ENCODE measurements at places on chromosomes 16 and 17.

DNA sequence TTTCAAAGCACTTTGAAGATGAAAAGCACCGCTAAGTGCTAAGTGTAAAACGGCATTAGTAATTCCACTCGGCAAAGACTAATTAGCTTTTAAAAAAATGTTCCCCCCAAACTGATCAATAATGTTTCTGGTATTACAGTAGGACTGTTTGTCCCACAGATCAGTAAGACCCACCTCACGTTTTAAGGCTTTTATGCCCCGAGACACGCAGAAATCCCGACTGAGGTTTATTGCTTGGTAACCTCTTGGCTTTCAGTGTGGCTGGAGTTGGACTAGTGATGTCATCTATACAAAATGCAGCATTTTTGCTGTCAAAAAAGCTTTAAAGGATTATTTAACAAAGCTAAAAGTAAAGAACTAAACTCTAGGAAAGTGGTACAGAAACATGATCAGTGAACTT lies 414.6 kb upstream of the PSMD7 start:
- DNase-seq = no peak

- no peak for DNase-seq
Observed at GRCh38 chr17:44105941-44106340, 17.5 kb downstream of the HDAC5 start.

DNA sequence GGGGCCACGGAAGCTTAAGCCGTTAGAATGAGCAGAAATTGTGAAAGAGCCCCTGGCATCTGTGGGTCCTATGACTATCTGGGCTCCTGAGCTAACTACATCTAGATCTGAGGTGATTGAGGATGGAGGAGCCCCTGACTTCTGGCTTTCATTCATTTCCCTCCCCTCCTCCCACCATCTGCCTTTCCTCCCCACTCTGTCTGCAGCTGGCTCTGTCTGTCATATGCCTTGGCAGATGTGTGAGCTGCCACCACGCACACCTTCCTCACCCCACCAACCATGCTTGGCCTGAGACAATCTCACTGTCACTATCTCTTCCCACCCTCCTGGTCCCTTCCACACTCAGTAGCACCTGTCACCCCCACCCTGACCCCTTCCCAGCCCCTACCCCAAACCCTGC lies 5.1 kb downstream of the CD300E start:
- DNase-seq = no peak

GRCh38 chr17:73634629-73635028 lies 9.6 kb downstream of the SDK2 start:
- DNase-seq = no peak

DNA sequence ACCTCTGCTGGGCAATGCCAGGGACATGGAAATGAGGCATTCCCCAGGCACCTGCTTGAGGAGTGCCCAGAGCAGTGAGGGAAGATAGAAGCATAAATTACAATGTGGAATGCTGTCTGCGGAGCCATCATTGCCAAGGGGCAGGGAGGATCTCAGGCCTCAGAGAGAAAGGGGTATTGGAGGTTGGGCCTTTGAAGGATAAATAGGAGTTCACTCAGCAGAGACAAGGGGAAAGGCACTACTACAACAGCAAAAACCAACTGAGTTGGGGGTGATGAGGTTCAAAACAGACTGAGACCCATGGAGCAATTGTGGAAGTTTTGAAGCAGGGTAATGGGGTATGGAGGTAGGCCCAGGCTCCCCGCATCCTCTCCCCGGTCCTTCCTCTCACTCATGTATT lies 32.8 kb downstream of the SREBF1 start:
- DNase-seq = no peak

DNA sequence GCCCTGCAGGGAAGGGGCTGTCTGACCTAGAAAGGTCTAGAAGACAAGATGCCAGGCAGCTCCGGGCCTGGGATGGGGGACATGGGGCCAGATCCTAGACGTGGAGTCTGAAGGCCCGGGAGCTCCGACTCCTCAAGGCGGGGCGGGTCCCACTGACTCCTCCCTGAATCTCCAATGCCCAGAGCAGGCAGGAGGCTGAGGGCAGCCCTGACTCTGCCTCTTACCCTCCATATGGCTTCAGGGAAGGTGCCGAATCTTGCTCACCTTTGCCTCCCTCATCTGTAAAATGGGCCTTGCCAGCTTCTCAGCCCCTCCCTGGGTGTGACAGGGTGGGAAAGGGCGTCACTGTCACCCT lies 14.8 kb downstream of the VASN start:
- DNase-seq = no peak

DNA sequence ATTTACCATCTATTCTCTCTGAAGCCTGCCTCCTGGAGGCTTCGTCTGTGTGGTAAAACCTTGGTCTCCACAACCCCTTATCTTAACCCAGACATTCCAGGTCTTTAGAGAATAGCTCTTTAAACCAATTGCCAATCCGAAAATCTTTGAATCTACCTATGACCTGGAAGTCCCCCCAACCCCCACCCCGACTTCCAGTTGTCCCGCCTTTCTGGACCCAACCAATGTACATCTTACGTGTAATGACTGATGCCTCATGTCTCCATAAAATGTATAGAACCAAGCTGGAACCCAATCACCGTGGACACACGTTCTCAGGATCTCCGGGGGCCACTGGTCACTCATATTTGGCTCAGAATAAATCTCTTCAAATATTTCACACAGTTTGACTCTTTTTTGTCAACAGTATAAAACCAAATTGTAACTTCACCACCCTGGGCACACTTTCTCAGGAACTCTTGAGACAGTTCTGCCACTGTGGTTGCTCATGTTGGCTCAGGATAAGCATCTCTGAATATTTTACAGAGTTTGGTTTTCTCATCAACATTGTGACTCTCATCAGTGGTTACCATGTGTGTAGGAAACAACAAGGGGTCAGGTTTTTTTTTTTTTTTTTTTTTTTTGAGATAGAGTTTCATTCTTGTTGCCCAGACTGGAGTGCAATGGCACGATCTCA lies 18.1 kb upstream of the DNAH17 start:
- no peak for DNase-seq

DNA sequence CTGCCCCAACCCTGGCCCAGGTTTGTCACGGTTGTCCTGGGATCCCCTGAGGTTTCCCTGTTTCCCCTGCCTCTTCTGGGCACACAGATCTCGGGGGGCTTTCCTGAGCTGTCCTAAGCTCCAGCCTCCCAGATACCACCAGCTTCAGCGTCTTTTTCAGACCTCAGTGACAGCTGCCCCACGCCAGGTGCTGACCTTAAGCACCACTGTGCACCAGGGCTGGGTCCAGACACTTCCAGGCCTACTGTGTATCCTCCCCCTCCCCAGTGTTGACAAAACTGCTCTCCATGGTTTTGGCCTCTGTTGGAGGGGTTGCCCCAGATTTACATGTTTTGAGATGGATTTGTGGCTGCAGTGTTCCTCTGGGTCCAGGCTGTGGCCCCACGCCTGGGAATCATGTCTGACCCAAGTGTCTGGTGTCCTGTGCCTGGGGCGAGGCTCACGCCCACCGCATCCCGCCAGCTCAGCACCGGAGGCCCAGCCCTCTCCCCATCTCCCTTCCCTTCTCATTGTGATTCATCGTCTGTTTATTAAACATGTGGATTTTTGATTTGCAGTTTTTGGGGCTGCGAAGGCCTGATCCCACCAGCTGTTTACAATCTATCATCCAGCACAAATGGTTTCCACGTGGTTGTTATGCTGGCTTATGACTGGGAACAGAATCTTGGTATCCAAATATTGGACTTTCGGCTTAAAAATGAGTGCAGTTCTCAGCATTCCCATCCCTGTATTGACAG lies 82.1 kb downstream of the METRNL start:
- no peak for DNase-seq

GRCh38 chr16:84294531-84295142 lies at the start of gene WFDC1:
Gene WFDC1, plus strand, starts transcription at chr16:84294878. Its CDS starts 94 bp downstream, at chr16:84294972.
- peak; percentile 12 for DNase-seq

GRCh38 chr17:56762988-56763387 lies 70.7 kb downstream of the C17orf67 start:
- no peak for DNase-seq

DNA sequence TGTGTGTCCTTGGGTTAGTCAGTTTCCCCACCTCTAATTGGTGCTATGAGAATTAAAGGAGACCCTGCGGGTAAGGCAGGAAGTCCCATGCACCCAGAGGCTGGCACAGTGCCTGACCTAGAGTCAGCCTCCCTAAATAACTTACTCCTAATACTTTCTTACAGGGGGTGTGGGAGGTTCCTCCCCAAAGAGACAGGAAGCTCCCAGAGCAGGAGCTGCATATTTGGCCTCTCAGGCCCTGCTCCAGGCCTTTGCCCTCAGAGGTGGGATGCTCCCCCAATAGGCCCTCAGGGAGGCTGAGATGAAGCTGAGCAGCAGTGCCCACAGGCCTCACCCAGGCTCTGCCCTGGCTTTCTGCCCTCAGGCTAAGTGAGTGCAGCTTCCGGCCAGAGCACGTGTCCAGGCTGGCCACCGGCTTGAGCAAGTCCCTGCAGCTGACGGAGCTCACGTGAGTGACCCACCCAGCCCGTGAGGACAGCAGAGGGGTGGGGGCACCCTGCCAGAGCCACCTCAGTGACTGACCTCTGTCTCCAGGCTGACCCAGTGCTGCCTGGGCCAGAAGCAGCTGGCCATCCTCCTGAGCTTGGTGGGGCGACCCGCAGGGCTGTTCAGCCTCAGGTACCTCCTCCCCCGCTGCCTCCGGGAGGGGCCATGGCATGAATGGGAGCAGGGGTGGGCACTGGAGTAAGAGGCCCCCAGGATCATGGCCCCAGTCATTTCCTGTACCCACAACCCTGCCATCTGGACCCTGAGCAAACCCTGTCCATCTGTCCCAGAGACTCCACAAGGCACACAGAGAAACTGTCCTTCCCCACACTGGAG lies 31.1 kb upstream of the CPNE2 start:
- peak; percentile 70 for DNase-seq

DNA sequence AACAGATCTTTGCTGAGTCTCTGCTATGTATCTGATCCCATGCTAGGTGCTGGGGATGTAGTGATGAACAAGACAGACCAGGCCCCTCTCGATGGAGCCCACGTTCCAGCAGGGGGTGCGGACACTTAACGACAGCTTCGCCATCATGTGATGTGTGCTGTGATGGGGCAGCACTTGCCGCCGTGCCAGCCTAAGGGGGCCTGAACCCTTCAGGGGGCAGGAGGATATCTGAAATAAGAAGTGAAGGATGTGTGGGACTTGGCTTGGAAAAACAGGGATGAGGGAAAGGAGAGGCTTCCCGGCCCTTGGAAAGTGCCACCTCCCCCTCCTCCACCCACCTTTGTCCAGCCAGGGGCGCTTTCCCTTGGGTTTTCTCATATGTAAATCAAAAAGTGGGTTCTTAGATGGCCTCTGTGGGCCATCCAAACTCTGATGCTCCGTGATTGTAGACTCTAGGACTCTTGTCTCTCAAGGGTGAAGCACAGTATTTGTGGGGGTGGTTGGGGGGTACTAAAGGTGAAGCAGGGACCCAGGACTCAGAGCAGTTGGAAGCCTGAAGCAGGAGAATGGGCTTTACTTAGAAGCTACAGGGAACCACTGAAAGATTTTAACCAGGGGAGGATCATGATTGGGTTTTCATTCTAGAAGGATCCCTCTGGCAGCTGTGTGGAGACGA lies 4.0 kb upstream of the DLX3 start:
- no peak for DNase-seq

- no peak for DNase-seq
Observed at GRCh38 chr16:12120217-12120981, 143.9 kb downstream of the SNX29 start.

- DNase-seq = no peak
Observed at GRCh38 chr17:81059026-81059425, 24.1 kb downstream of the BAIAP2 start.

DNA sequence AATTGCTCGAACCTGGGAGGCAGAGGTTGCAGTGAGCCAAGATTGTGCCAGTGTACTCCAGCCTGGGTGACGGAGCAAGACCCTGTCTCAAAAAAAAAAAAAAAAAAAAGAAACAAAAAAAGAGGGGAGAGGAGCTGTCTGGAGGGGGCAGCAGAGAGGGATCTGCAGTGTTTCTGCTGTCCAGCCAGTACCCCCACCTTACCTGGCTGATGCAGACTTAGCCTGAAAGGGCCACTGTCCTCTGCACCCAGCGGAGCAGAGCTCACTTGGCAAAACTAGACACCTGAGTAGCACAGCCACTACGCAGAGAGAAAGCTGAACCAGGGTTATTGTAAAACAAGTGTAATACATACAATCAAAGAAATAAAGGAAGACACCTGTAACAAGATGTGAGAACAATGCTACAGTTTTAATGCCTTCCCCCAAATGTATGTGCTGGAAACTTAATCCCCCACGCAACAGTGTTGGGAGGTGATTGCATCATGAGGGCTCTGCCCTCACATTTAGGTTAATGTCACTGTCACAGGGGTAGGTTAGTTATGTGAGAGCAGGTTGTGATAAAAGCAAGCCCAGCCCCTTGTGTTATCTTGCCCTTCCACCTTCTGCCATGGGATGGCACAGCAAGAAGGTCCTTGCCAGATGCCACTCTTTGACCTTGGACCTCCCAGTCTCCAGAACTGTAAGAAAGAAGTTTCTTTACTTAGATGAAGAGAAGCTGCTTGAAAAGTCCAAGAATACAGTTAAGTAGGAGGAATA lies 211.2 kb downstream of the RPTOR start:
- no peak for DNase-seq

- no peak for DNase-seq
Observed at GRCh38 chr16:83533193-83533592, 274.6 kb upstream of the HSBP1 start.

GRCh38 chr16:68117884-68118283 lies 32.7 kb downstream of the NFATC3 start:
- DNase-seq = no peak

DNA sequence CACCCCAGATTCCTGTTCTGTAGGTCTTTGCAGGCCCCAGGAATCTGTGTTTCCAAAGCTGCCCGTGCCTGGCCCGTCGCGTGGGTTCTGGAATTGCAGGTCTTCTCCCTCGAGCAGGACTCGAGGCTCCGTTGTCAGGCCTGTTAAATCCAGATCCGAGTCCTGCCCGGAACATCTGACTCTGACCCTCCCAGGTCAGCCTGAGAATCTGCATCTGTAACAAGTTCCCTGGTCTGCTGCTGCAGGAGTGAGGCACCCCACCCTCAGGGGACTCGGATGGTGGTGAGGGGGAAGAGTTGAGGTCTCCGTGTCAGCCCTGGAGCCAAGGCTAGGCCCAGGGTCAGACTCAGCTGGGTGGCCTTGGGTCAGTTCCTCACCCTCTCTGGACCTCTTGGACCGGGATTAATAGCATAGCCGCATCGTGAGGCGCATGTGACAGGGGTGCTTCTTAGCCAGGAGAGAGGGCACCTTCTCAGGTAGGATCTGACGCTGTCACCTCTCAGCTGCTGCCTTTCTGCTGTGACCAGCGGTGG lies 8.8 kb downstream of the SPIRE2 start:
- no peak for DNase-seq

GRCh38 chr16:4419402-4419959 lies 3.1 kb upstream of the CORO7 start:
- DNase-seq = no peak

DNA sequence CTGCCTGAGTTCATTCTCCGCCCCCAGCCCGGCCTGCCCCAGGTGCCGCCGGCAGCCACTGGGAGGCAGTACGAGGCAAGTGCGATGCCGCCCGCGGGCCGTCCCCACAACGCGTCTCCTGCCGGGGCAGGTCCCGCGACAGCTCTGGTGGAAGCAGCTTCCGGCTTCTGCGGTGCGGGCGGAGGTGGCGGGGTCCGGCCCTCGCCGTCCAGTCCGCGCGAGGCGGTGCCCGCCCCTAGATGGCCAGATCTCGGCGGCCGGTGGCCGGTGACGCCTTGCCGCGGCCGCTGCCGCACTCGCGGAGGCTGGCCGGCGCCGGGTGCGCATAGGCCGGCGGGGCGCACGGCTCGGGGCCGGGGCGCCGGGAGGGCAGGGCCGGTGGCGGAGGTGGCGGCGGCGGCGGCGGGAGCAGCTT lies 1.8 kb downstream of the GJD3 start:
- DNase-seq = peak; percentile 78
